HL-60 (cell line): ENCODE measurements at places on chromosomes 1 and 21.
A peak's percentile ranks its signal among the peaks of the same experiment; 100 is the strongest.

- no peak for DNase-seq
Observed at GRCh38 chr1:90412563-90412962, 304.5 kb downstream of the BARHL2 start.

- DNase-seq = no peak
Observed at GRCh38 chr1:184035719-184036516, 1.6 kb downstream of the COLGALT2 start.

GRCh38 chr1:17235135-17235885, 13.6 kb upstream of the PADI3 start:
- DNase-seq = no peak

- no peak for DNase-seq
Observed at GRCh38 chr1:1703796-1704195, 11.2 kb upstream of the SLC35E2B start.

GRCh38 chr21:31351438-31351837, 7.4 kb upstream of the TIAM1 start:
- no peak for DNase-seq

GRCh38 chr1:39653546-39654031, 14.1 kb upstream of the HEYL start:
- DNase-seq = peak; percentile 63

DNA sequence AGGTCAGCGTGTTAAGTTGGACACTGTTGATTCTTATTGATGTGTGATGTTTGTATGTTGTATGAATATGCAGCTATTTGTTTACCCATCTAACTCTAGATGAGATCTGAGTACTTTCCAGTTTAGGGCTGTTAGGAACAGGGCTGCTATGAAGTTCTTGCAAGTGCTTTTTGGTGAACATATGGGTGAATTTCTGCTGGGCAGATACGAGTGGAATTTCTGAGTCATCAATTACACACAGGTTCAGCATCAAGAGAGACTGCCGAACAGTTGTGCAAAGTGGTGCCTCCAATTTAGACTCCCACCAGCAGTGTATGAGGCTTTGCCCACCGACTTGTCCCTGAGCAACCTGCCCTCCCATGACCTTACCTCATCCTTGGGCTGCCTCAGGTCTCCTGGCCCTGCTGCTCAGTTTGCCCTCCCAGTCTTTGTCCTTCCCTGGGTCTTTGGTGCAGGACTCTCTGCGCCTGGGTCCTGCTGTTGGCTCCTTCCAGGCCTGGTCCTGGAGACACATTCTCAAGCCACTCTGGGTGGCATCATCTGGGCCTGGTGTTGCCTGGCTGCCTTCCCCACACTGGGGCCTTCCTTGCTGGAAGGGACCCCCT, 343.6 kb downstream of the PTPRU start:
- DNase-seq = no peak

GRCh38 chr1:31772669-31773248, 8.6 kb upstream of the ADGRB2 start:
- DNase-seq = no peak

DNA sequence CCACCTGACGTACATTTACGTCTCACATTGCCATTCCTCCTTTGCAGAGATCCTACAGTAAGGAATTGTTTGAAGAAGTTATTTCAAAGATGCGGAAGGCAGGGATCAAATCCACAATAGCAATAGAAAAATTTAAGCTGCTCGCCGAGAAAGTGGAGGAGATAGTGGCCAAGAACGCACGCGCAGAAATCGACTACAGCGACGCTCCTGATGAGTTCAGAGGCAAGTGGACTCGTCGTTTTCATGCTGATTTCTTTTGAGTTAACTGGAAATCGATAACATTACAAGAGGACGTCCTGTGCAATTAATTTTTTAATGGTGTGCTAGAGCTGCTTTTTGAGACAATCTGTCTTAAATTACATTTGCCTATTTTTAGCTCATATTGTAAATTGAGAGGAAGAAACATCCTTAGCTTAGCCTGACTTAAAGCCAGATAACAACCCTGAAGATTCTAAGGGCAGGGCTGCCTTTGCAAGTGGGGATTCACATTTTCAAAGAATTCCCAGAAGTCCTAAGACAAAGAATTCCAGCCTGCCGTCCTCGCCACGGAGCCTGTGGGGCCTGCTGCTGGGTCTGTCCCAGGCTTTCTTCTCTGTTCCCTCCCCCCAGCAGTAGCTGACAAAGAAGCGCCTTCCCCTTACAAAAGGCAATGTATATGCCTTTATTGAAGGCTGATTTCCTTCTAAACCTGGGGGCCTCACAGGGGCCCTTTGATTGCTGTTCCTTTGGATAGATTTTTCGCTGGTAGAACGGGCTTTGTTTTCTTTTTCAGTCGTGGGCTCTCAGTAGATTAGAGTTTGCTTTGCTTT, 31.6 kb upstream of the KIF1B start:
- no peak for DNase-seq

GRCh38 chr1:39023140-39023539, 3.0 kb upstream of the NDUFS5 start:
- no peak for DNase-seq

GRCh38 chr1:211520641-211521040, 28.7 kb upstream of the RD3 start:
- DNase-seq = no peak

GRCh38 chr1:10612436-10613160, 137.8 kb downstream of the PEX14 start:
- DNase-seq = no peak

DNA sequence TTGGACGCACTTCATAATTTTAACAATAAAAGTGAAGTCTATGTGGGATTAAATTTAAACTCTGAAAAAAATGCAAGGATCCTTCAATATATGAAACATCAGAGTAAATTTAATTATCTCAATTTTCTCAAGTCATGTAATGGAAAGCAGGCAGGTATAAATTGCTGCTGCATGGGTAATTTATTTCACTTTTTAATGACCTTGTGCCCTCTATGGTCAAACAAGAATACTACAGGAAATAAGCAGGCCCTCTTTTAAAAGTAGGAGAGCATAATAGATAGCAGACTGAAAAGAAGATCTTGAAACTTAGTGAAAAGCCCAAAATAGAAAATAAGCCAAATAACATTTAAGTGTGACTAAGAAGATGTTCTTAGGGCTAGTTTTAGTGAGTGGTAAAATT, 22.9 kb downstream of the BCAS2 start:
- DNase-seq = no peak

DNA sequence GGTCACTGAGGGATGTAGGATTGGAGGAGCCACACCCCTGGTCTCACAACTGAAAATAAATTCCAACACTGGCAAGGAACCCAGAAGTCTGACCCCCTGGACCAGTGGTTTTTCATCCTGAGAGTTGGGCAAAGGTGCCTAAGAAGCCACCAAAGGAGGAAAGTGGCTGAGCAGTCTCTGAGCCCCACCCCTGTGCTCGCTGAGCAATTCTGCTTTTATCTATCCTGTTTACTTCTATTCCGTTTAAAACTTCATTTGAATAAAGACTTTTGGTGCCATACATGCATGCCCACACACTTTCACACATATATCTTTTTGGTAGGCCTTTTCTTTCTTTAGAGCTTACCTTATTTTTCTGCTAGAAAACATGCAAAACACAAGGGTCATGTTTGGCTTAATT, 13.9 kb upstream of the CD53 start:
- no peak for DNase-seq

- DNase-seq = peak; percentile 59
Observed at GRCh38 chr1:112618721-112619517, at the start of gene ST7L. Gene ST7L (minus strand): TSS chr1:112619141. CDS start chr1:112619113, 28 bp downstream.

- no peak for DNase-seq
Observed at GRCh38 chr1:218991089-218991488, 182.6 kb upstream of the LYPLAL1 start.

DNA sequence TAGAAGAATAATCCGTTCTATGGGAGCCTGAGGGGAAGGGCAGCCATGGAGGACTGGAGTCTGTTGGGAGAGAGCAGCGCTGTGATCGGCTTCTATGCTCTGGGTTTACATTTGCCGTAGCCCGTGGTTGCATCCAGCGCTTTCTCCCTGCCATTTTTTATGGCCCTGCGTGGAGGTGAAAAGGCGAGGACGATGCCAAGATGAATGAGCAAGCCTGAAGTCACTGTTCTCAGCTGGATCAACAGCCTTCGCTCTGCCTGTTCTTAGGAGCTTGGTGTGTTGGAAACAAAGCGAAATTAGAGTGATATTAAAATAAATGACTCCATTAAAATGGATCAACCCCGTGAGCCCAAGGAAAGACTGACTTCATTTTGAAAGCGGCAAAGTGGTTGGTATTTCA, 120.2 kb downstream of the KCNJ6 start:
- DNase-seq = no peak

DNA sequence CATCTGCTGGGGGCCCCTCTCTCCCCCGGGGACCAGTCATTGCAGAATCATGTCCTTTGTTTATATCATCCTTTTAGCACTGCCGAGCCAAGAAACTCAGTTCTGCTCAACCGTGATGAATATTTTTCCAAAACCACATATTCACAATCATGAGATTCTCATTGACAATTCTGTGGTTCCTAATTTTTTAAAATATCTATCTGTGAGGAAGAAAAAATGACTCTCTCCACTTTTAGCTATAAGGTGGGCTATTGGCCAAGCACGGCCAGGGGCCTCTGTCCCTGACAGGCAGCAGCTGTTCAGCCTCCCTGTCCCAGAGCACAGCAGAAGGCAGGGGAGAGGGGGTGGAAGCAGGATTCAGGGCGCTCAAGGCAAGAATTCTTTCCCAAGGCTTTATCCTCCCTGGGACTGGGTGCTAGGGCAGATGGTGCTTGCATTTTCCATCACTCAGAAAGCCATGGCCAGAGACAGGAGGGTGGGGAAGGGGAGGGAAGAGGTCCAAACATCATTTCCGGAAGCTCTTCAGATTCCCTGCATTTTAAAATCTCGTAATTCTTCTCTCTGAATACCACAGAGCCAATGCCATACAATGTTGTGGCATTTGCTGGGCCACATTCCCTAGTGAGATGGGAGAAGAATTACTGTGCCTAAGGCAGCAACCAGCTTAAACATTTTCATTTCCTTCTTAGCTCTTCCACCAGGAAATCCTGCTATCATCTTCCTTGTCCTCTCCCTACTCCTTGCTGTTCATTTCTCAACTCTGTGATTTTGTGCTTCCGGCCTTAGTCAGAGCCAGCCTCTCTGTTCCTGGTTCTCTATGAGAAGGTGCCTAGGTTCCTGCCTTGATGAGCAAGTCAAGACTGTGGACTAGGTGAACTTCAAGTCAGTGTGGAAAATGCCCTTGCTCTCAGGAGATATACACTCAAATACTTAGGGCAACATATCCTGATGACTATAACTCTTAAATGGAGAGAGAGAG, 60.3 kb downstream of the KCNJ6 start:
- DNase-seq = no peak

- DNase-seq = no peak
Observed at GRCh38 chr21:15415541-15416261, 314.1 kb upstream of the USP25 start.

GRCh38 chr1:3883194-3883925, 16.7 kb downstream of the C1orf174 start:
- no peak for DNase-seq

- no peak for DNase-seq
Observed at GRCh38 chr1:206111271-206111927, 5.8 kb downstream of the AVPR1B start.

DNA sequence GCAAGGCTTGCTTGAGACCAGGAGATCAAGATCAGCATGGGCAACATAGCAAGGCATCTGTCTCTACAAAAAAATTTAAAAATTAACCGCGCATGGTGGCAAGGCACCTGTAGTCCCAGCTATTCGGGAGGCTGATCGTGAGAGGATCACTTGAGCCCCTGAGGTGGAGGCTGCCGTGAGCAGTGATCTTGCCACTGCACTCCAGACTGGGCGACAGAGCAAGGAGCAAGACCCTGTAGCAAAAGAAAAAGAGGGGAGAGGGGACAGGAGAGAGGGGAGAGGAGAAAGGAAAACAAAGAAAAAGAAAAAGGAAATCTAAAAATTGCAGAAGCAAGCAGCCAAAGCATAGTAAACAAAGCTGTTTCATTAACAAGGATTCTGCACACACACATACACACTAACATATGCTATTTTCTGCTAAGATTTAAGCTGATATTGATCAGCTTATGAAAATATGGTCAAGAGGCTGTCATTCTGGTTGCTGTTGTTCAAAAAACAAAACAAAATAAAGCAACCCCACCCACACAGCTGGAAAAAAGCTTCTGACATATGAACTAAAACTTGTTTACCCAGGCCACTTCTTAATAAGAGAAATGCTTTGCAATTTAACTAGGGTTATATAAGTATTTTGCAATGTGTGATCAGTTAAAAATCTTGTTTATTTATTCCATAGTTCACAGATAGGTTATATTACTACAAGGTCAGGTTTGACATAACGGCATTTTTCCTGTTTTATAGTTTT, 1.8 kb downstream of the ARNT start:
- no peak for DNase-seq

GRCh38 chr1:56709269-56709880, 64.3 kb downstream of the PRKAA2 start:
- no peak for DNase-seq

- DNase-seq = no peak
Observed at GRCh38 chr1:232283864-232284263, 346.1 kb downstream of the SIPA1L2 start.

DNA sequence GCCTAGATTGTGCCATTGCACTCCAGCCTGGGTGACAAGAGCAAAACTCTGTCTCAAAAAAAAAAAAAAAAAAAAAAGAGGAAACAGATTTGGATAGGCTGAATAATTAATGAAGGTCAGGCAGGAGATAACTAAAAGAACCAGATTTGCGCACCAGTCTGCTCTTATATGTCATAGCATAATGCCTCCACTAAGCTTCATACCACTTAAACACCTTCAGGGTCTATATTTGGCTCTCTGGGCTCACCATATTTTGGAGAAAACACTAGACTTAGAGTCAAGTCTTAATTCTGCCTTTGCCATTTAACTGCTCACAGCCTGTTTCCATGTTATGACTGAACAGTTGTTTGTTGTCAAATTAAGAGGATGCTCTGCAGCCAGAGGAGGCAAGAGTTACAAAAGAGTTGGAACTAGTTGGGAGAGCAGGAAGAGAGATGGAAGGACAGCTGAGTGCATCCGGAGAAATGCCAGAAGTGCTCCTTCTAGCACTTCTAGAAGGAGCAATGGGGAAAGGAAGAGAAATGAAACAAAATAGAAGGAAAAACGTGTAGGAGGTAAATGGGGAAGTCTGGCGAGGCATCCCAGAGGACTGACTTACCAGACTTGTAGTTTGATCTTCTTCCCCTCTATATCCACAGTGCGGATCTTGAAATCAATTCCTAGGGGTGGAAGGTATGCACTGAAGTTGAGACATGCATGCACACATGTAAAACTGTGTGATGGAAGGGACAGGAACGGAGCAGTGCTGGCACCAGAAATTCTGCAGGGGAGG, 1.8 kb downstream of the RAB13 start:
- no peak for DNase-seq

- DNase-seq = no peak
Observed at GRCh38 chr1:208216062-208216461, 28.1 kb downstream of the PLXNA2 start.

GRCh38 chr1:234656944-234657654, 47.1 kb upstream of the IRF2BP2 start:
- DNase-seq = peak; percentile 98
